NCI-H82 (cell line): ENCODE measurements at places on chromosomes 5 and 9.

GRCh38 chr5:68147659-68148058, 67.9 kb upstream of the PIK3R1 start:
- no peak for DNase-seq

DNA sequence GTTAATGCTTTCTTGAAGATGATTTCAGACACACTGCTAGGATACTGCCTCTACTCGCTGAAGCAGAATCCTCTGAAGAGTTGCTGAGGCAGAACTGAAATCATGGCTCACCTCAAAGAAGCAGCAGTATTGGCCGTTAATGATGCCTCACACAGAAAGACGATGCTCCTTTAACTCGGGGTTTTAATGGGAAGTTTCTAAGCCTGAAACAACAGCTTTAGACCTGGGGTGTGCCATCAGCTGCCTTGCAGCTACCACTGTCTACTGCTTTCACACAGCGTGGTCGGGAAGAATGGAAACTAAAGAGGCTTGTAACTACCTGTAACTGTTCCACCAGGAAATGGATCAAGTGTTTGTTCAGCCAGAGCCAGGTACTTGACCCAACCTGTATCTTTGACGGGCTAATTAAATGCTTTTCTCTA, at the start of gene CTXN3:
Gene CTXN3, plus strand, starts transcription at position 65 of the 422 bp plus-strand sequence. CDS start 8,440 bp downstream, outside the sequence.
- DNase-seq: no peak

GRCh38 chr5:88743231-88743834, 139.7 kb downstream of the MEF2C start:
- no peak for DNase-seq

GRCh38 chr5:105730982-105731381, 1939.8 kb downstream of the EFNA5 start:
- DNase-seq: peak; percentile 30

GRCh38 chr9:93898502-93899426, 56.4 kb downstream of the BARX1 start:
- DNase-seq: no peak

GRCh38 chr5:67182301-67182790, 14.3 kb downstream of the CD180 start:
- no peak for DNase-seq

DNA sequence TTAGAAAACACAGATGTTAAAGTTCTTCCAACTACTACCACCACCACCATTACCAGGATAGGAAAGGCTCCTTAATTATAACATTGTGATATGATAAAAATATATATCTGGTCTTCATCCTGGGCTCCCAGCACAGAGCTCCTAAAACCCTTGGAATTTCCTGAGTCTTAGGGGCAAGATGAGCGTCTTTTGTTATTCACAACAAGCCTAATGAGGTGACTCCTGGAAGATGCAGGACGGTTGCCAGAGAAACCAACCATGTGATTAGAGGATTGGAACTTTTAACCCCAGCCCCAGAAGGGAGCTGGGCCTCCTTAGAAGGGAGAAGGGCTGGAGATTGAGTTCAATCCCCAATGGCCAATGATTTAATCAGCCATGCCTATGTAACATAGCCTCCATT, 148.0 kb upstream of the ADRA1B start:
- DNase-seq: no peak

DNA sequence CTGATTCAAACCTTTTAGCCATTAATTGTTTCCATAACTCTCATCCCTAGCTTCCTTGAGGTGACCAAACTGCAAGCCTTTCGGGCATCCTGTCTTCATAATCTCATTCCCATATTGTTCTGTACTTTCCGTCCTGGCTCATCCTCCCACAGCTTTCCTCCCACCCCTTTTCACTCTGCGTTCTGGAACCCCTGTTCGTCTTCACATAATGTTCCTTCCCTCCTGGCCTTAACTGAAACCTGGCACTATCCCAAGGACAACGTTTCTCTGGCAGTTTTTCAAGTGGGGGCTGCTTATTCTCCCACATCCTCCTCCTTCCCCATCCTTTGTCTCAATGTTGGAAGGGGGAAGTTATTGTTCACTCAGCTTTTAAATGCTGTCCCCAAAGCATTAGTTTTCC, 1.5 kb downstream of the ZNF189 start:
- DNase-seq: no peak
